ENCODE measurements at places on chromosomes 3 and 15.

DNA sequence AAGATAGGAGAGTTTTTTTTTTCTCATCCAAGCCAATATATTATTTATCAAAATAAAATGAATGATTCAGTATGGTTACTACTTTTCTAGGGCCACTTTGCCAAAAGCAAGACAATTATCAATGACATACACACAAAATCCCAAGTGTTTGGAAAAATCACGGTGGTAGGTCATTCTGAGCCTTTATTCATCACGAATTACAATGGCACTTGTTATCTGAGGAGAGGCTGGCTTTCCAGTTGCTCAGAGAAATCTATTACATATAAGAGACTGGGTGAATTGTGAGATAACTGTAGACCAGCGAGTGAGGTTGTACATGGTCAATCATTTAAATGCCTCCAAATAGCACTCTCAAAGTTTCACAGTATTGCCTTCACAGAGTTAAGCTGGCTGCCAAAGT, 20.4 kb upstream of the FGF12 start:
- DNase-seq: no peak

GRCh38 chr15:53590380-53590779, 169.1 kb downstream of the WDR72 start:
- DNase-seq: no peak

GRCh38 chr3:82080792-82081191, 319.3 kb upstream of the GBE1 start:
- no peak for DNase-seq

- no peak for DNase-seq
Measured at GRCh38 chr15:101654171-101654570, 2.0 kb upstream of the TM2D3 start.

All from stimulated activated CD8-positive, alpha-beta memory T cell treated with anti-CD3 and anti-CD28 coated beads, Interleukin-2, amount 100 ng/mL, for 1 hour (primary cell).